ENCODE measurements at places on chromosomes 13 and 19.
A peak's percentile ranks its signal among the peaks of the same experiment; 100 is the strongest.

- DNase-seq = no peak
These were observed 25.2 kb upstream of the FNDC3A start for GRCh38 chr13:48950501-48950875.

DNA sequence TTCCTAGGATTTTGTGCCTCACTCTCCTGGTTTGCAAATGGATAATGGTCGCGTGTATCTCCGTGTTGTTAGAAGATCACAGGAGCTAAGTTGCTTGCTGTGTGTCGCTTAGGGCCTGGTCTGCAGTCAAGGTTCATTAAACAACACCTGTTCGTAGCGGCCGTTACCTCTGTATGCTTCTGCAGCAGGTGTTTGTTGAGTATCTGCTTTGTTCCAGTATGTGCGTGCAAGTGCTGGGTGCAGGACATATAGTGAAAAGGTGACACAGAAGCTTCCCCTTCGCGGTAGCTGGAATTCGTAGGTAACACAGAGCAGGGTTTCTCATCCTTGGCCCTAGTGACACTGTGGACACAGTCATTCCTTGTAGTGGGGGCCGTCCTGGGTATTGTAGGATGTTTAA, 5.4 kb downstream of the MED25 start:
- no peak for DNase-seq

DNA sequence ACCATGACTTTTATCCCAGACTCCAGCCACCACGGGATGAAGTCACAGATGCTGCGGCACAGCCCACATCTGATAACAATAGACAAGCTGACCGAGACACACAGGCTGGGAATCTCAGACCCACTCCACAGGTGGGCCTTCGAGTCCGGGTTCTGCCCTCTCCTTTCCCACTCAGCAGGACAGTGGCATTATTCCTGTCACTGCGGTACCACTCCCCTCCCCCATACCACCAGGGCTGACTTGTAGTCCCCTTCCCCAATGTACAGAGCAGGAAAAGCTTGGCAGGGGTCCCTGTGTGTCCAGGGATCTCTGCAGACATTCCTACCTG, 179 bp upstream of the AMER2 start:
- DNase-seq = no peak

- no peak for DNase-seq
These were observed 89.2 kb downstream of the DHRS12 start for GRCh38 chr13:51714663-51715168.

DNA sequence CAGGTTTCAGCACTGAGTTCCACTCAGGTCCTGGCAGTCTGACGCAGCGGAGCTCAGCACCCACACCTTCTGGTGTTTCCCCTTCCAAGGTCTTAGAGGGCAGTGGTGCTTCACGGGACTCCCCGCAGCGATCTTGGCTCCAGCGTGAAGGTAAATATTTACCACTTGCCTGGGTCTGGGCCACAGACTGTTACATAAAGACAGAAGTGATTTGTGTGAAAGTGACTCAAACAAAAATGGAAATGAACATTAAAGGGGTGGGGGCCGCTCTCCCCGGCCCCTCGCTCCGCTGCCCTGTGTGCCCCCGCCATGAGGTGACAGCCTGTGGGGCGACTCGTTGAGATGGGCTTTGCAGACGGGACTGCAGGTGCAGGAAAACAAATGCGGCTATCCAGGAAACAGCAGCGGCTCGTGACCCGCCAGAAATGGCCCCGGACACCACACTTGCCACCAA, 55.0 kb downstream of the GGACT start:
- DNase-seq = no peak

GRCh38 chr19:14149509-14149994, 13.2 kb upstream of the ASF1B start:
- DNase-seq = peak; percentile 57

DNA sequence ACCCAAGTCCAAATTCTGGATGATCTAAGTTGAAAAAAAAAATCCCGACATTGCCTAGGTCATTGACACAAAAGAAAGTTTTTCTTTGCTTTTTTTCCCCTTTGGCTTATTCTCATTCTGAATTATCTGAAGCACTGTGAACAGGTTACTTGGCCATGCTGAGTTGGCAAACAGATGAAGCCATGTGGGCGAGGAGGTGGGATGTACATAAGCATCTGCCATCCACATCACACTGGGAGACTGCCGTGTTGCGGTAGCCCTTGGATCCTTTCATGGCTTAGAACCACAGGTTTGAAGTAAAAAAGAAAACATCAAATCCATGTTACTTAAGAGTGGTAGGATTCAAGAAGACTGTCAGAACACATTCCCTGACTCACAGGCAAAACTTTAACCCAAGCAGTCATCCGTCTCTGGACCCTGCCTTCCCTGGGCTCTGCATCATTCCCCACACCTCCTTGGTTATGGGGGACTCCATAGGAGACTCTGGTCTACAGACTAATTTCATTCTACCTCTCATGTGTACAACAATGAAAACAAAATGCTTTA, 242.5 kb upstream of the SERP2 start:
- DNase-seq = no peak

DNA sequence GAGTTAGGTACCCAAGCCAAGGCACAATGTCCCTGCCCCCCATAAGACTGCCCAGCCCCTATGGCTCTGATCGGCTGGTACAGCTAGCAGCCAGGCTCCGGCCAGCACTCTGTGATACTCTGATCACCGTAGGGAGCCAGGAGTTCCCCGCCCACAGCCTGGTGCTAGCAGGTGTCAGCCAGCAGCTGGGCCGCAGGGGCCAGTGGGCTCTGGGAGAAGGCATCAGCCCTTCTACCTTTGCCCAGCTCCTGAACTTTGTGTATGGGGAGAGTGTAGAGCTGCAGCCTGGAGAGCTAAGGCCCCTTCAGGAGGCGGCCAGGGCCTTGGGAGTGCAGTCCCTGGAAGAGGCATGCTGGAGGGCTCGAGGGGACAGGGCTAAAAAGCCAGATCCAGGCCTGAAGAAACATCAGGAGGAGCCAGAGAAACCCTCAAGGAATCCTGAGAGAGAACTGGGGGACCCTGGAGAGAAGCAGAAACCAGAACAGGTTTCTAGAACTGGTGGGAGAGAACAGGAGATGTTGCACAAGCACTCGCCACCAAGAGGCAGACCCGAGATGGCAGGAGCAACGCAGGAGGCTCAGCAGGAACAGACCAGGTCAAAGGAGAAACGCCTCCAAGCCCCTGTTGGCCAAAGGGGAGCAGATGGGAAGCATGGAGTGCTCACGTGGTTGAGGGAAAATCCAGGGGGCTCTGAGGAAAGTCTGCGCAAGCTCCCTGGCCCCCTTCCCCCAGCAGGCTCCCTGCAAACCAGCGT, 3.0 kb upstream of the KMT2B start:
- no peak for DNase-seq

DNA sequence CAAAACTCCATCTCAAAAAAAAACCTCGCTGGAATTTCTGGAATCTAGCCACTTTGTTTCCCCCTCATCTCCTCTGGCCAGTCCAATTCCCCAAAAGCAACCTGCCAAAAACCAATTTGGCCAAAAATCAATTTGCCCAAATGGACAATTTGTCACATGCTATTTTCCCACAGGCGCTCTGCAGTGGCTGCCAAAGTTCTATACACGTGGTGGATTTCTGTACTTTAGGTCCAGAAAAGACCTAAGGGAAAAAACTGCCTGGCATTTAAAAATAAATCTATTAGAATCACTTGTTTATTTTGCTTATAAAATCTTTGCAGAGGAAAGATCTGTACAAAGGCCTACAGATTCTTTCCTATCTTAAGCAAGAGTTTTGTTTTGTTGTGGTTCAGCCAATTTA, 79.4 kb downstream of the MAP4K1 start:
- no peak for DNase-seq

DNA sequence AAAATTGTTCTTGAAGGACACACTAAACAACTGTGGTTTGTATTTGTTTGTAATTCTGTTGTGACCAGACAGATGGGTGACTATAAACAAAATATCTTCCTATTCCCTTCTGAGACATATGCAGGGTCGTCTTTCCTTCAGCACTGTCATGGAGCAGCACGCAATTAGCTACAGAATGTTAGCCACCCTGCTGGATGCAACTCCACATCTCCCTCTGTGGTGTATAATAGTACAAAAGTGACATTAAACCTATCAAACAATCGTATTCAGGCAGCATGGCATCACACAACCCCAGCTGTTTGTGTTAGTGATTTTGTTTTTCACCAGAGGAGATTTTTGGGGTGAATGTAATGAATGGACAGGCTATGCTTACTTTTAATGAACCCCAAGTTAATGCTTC, 146.2 kb downstream of the GPC6 start:
- no peak for DNase-seq

- no peak for DNase-seq
These were observed 115.9 kb downstream of the DACH1 start for GRCh38 chr13:71751073-71751472.

DNA sequence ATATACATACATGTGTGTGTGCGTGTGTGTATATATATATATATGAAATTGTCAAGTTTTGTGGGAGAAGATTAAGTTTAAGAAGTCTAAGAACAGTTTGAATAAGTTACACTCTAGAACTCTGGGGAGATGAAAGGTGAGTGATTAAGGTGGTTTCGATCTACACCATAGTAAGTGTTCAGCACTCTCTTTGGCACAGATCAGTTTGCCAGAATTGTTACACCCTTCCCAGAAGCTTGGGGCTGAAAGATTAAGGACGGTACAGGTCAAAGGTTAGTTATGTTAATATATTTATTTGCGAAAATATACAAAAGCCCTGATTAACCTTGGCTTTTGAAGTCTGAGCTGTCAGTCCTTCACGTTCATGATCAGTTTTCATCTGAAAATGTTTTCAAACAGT, 309.1 kb downstream of the KLF5 start:
- DNase-seq = no peak

DNA sequence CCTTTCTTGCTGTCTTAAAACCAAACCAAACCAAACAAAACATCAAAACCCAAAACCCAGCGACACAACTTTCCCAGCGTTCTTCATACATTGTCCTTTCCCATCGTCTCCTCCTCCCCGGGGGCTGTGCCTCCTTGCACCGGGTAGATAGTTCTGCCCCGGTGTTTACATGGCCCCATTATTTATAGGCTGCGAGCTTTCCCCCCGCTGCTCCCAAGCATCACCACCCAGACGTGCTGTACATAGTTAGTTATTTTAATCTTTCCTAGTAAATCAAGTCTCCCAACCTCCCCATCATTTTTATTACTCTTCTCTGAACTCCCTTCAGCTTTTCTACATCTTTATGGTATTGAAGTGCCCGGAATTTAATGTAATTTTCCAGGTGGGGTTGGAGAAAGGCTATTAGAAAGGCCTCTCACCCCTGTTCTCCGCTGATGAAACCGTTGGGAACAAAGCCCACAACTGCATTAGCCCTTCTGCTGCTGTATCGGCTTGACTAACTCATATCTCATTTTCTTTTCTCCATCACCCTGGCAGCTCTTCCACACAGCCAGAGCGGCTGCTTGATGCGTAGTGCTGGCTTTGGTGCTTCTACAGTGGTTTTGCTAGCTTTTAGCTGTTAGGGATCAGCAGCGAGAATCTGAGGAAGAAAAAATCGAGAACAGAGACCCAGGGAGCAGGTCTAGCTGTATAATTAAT, 53.1 kb downstream of the FGF9 start:
- no peak for DNase-seq

- DNase-seq = peak; percentile 75
These were observed 6.7 kb upstream of the ERFL start for GRCh38 chr19:41934849-41935374.

DNA sequence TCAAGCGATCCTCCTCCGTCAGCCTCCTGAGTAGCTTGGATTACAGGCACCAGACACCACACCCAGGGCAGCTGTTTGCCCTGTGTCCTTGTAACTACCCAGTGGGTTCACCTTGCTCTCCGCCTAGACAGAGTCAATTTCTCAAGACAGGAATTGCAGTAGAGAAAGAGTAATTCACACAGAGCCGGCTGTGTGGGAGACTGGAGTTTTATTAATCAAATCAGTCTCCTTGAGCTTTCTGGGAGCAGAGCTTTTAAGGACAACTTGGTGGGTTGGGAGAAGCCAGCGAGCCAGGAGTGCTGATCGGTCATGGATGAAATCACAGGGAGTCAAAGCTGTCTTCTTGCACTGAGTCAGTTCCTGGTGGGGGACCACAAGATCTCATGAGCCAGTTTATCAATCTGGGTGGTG, 20.6 kb upstream of the ADGRE1 start:
- DNase-seq = no peak

- DNase-seq = no peak
These were observed 32.0 kb downstream of the CCDC8 start for GRCh38 chr19:46381346-46381745.

DNA sequence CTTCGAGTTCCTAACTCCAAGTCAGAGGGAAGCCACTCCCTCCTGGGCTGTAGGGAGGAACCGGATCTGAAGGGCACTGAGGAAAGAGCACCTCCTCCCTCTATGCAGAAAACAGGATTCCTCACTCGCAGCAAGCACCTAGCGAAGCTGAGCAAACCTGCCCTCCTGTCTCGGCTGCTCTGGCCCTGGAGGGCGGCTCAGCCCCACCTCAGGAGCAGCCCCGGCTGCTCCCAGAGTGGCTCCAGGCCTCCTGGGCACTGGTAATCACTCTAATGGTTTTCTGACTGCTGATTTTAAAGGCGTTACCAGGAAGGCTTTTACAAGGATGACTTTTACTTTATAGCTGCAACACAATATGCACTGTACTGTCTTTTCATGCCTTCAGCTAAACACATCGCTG, 312.5 kb downstream of the TEX29 start:
- DNase-seq = no peak

DNA sequence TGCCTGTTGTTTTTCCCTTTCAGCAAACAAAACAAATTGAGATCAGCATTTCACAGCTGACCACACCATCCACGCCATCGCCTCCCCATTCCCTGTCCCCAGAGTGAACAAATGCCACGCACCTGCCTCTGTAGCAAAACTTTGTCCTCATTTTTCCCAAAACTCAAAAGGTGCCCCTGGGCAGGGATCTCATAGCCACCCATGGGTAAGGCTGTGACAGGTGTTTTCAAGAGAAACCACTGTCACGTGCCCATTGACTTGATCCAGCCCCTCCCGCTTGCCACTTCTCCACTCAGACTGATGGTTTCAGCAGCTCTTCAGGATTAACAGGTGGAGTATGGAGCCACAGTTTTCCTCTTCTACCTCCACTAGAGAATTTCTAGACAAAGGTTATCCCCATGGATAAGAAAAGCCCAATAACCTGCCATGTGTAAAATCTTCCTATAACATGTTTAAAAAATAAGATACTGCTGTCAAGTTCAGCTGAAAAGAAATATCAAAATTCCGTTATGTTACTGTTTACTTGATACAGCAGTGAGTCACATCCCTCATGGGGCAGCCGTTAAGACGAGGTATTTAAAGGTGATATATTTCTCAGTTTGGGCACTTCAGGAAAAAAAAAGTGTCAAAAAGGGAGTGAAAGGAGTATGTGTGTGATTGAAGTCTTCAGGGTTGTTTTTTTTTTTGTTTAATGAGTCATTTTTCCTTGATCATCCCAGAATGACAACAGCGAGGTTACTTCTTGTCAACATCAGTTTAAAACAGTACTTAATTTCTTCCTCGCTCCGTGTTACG, 63.5 kb upstream of the GPR183 start:
- no peak for DNase-seq

DNA sequence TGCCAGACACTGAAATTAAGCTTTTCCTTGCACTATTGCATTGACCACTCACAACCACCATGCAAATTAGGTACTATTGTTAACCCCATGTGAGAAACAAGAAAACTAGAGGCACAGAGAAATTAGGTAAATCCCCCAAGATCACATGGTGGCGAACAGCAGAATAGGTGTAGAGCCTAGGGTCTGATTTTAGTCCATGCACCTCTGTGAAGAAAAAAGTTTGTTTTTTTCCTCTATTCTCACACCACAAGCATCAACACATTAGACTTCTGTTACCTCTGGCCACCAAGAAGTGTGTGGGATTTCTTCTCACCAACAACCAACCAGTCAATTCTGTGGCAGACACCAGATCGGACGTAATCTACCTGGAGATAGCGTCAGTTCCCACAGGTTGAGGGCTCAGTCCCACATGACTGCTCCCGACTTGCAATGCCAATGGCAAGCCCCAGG, 391.9 kb downstream of the COG6 start:
- no peak for DNase-seq
